ENCODE measurements at places on chromosomes 16 and 17.

GRCh38 chr16:61500851-61501250, 535.4 kb downstream of the CDH8 start:
- DNase-seq = no peak

GRCh38 chr17:41782142-41782541, 4.4 kb downstream of the JUP start:
- DNase-seq = no peak

GRCh38 chr17:40707745-40708144, 4.2 kb upstream of the KRT24 start:
- DNase-seq = no peak

DNA sequence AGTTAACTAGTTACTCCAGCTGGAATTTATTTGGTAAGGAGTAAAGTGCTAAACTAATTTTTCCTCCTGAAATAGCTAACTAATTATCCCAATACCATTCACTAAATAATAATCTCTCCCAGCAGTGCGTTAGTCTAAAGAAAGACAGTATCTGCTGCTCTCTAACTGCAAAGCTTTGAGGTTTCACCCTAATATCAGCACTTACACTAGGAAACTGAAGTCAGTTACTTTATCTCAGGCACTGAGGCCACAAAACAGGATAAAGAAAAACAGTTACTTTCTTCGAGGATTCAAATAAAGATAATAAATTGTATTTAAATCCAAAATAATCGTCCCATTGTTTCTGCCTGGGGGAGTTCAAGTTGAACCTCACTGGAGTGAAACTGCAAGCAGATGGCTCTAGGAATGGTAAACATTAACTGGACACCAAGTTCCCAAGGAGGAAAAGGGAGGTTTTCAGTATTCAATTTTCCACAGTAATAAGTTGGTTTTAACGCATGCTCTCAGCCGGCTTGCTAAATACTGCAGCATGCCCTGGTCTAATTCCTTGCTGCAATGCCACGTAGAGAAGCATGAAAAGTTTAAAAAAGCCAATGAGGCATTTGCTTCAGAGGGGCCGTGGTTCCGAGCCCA, 20.0 kb upstream of the FOXJ1 start:
- no peak for DNase-seq

All from AG08396 (cell line).